ENCODE measurements at places on chromosomes 16 and 17.

- no peak for DNase-seq
These were observed 2.5 kb upstream of the C16orf87 start for GRCh38 chr16:46833460-46833800.

GRCh38 chr17:2485543-2485942 is 26.1 kb downstream of the METTL16 start:
- no peak for DNase-seq

DNA sequence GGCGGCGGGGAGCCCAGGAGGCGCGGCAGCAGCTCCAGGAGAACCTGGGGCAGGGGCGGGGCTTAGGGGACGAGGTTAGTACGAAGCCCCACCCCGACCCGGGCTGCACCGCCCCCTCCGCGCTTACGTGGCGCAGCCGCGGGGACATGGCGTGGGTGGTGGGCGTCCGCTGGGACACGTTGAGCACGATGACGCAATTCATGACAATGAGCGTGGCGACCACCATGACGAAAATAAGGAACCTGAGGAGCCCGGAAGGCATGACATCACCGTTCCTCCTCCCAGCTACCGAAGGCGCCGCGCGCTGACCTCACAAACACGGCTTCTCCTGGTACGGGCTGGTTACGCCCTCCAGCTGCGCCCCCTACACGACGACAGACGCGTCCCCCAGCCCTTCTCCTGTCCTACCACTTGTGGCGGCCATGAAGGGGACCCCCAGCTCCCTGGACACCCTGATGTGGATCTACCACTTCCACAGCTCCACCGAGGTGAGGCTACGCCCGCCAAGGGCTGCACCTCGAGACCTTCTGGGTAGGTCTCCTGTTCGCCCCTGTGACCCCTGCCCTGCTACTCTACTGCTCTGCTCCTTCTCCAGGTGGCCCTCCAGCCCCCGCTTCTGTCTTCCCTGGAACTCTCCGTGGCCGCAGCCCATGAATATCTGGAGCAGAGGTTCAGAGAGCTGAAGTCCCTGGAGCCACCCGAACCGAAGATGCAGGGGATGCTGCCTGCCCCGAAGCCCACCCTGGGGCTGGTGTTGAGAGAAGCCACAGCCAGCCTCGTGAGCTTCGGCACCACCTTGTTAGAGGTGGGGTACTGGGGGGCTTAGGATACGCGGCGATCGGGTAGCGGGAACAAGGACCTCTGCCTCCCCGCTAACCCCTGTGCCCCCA is at the start of gene C17orf107:
C17orf107 (plus strand) TSS at position 196 of the 890 bp plus-strand sequence; CDS start at position 423, 227 bp downstream.
- DNase-seq = peak; percentile 59

GRCh38 chr16:10323528-10323869 is 62.4 kb upstream of the ATF7IP2 start:
- DNase-seq = no peak

GRCh38 chr16:12551946-12552345 is 251.7 kb downstream of the CPPED1 start:
- no peak for DNase-seq

DNA sequence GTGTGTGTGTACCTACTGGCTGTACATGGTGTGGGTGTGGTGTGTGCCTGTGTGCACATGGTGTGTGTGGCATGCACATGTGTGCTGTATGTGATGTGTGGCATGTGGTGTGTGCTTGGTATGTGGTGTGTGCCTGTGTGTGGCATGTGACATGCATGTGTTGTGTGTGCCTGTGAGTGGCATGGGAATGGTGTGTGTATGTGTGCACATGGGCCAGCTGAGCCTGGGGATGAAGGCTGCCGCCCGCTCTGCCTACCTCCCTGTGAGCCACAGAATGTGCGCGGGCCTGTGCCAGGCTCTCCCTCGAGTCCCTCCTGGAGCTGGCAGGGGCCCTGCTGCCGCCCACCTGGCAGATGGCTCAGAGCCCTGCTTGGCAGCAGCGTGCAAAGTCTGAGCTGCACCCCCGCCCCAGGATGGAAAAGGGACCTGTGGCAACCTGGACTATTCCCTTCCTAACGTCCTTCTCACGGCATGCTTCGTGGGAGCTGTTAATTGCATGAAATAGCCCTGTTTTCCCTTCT is 9.3 kb downstream of the PRSS27 start:
- DNase-seq = no peak

GRCh38 chr17:34098699-34099098 is 156.4 kb upstream of the CCL2 start:
- DNase-seq = no peak

DNA sequence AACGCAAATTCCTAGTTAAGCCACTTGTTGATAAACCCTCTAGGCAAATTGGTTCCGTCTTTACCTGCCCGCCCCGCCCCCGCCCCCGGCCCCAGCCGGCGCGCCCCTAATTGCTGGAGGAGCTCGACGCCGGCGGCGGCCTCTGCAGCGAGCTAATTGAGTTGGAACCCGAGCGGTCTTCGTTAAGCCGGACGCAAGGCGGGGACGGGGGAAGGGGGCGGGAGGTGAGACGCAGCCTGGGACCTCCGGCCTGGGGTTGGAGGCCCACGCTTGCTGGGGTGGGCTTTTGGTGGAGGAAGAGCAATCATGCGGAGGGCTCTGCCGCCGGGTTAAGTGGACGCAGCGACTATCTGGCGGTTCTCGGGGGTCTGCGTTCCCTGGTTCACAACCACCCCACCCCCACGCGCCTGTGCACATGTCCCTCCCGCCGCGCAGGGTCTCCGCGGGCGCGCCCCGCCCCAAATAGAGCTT is 12.7 kb upstream of the FOXF1 start:
- DNase-seq = no peak

DNA sequence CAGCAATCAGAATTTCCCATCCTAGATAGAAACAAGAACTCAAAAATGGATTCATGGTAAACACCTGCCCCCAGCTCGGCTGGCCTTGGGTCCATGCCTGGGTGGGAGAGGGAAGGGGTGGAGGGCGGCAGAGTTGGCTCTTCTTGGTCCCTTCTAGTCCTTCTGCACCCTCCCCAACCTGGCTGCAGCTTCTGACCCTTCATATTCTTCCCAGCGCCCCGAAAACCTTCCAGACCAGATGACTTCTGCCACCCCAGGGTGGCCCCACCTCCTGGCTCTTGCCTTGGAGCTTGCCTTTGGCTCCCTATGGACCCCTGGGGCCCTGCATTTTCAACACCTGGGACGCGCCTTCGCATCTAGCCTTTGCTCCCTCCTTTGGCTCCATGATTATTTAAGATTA is 5.4 kb upstream of the GJD3 start:
- no peak for DNase-seq

DNA sequence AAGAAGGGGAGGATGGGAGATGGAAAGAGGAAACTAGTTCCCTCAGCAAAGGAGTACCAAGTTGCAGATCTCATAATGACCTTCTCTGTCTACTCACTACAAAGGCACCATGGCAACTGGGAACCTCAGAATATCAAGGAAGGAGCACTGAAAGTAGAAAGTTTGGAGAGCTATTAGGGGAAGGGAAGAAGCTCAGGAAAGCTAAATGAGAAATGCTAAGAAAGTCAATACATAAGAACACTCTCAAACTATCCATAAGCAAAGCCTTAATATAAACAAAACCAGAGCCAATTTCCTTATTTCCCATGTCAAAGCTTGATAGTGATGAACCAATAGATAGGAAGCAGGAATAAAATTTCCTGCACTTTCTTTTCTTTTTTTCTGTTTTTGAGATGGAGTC is 57.9 kb upstream of the C17orf78 start:
- no peak for DNase-seq

DNA sequence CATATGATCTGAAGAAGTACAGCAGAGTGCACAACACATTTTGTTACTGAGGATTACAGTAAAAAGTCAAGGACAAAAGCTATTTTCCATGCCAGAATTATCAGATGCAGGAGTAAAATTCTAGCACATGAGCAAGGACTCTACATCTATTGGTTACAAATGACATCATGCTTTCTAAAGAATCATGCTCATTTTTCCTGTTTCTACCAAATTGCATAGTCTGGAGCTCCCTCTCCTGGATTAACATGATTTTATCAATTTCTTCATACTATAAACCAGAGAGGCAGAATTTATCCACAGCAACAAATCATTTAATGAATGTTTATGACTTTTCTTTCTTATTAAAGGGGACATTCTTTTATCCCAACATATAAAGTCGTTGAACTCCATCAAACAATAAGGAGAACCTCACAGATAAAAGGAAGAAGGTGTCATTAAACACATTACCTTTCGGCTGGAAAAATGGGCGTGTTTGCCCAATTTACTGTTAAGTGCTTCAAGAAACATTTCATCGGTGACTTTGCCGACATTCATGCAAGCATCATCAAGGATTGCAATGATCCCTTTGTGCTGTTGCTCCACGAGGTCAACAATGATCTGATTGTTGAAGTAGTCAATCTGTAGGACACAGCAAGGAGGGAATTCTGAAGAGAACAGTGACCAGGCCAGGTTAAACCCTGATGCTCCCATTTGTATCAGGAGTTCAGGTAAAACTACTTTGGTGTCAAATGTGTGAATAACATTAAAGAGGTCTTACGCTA is 121.7 kb downstream of the MYO1D start:
- peak; percentile 47 for DNase-seq

Data from urinary bladder (tissue), 4 donors.